ENCODE measurements at places on chromosomes 7 and 10. TPM values are rescaled to one million over a fixed set of nuclear protein-coding genes. Genes with fewer than 3 reads are reported as not detected.

The TMEM176A gene
- not detected for total RNA-seq

The OPN1SW gene
- total RNA-seq: not detected

The PRKG1 gene
- total RNA-seq: not detected

The ZNF248 gene
- 17.3 TPM for total RNA-seq

DNA sequence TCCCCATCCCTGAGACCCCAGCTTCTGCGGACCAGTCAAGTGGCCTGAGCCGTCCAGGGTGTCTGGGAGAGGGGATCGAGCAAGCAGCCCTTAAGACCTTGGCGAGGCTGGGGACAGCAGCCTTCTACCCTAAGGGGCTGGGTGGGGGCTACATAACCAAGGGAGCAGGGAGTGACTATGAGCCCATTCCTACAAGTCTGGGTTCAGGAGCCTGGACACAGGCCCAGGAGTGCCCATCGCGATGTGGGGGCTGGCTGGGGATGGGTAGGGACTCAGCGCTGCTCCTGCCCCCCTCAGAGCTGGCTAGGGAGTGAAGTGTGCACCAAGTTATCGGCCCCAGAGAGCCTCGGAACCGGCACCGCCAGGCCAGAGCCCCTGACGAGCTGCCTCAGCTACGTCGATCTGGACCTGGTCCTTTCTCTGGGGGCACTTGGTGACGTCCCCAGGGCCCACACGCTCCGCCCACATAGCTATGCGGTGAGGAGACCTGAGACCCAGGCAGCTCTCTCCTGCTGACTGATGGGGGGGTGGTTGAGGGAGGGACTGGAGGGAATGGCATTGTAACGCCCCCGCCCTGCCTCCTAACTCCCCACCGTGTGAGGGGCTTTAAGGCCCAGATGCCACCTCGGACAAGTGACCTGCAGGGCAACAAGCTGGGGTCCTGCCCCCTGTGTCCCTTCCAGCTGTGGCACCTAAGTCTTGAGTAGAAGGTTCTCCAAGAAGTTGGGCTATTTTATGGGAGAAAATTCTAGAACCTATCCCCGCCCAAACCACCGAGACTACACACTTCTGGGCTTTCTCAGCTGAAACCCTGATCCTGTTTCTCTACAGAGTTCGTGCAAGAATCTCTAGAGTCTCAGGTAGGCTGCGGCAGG is 2.5 kb downstream of the SAP25 start:
- no peak for DNase-seq

- peak; percentile 40 for DNase-seq
Observed at GRCh38 chr7:21365866-21366624, 61.8 kb upstream of the SP4 start.

DNA sequence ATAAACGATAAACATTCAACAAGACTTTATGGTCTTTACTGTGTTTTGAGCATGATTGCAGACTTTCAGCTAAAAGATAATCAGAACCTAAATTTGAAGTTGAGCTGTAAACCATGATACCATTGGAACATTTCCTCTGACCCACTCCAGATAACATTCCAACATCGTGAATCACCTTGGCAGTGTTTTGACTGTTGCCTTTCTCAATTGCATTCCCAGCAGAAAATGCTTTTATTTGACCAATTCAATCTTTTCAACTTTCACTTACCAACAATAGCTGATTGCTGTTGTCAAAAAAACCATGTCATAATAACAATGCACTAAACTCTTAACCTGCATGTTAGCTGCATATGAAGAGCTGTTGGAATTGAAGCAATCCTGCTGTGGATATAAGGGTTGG is 165.5 kb downstream of the MDFIC start:
- peak; percentile 42 for DNase-seq

DNA sequence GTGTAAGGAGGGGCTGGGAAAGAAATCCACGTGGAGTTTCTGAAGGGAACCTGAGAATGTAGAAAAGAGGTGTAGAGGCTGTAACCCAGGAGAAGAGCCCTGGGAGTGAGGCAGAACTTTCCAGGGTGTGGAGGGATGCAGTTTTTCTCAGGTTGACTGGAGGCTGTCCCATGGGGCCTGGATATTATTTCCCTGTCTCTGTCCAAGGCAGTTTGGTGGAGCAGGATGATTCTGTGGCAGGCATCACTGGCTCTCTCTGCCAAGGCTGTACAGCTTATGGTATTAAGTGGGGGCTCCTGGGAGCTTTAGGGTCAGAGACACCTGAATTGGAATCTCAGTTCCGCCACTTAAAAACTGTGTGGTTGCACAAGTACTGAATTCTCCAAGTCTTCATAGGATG is 81.6 kb downstream of the CHN2 start:
- no peak for DNase-seq

GRCh38 chr10:103983367-103983911 is 16.5 kb downstream of the SLK start:
- no peak for DNase-seq

DNA sequence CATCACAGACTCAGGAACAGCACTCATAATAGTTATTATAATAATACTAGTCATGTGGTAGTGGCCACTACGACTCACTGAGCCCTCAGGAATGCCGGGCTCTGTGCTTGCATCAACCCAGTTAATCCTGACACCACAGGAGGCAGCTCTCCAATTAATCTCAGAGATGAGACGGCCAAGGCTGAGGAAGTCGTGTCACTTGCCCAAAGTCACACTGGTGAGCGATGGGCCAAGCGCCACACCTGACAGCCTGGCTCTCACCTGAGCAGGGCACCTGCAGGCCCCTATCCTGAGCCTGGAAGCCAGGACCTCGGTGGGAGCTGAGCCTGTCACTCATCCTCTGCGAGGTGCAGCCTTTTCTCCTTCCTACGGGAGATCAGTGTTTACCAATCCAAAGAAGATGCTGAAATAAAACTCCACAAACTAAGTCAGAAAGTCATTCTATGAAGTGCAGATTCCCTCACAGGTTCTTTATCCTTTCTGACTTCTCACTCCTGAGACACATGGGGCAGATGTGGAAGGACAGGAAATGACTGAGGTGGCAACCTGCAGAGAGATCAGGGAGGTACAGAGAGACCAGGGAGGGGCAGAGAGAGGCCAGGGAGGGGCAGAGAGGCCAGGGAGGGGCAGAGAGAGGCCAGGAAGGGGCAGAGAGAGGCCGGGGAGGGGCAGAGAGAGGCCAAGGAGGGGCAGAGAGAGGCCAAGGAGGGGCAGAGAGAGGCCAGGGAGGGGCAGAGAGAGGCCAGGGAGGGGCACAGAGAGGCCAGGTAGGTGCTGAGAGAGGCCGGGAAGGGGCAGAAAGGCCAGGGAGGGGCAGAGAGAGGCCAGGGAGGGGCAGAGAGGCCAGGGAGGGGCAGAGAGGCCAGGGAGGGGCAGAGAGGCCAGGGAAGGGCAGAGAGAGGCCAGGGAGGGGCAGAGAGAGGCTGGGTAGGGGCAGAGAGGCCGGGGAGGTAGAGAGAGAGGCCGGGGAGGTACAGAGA is 38.5 kb downstream of the VIPR2 start:
- DNase-seq: no peak

GRCh38 chr10:58217612-58218011 is 50.1 kb downstream of the IPMK start:
- DNase-seq: peak; percentile 21

DNA sequence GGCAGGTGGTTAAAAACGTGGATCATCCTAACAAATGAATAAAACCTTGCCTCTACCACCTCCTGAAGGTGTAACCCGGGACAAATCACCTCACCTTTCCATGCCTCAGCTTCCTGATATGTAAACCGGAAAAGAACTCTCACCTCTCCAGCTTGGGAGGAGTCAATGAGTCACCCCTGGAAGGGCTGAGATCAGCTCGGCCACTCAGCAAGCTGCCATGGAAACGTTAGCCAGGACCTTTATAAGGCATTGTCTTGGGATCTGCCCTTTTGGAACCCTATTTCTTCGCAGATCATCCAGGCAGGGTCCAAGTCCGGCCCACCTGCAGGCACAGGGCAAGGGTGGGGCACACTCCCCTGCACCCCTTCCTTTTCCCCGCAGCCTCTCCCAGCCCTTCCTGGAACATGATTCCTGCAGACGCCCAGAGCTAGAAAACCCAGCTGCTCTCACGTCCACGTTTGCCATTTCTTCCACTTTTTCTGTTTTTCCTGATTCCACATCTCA is 81.6 kb upstream of the PFKP start:
- peak; percentile 93 for DNase-seq

DNA sequence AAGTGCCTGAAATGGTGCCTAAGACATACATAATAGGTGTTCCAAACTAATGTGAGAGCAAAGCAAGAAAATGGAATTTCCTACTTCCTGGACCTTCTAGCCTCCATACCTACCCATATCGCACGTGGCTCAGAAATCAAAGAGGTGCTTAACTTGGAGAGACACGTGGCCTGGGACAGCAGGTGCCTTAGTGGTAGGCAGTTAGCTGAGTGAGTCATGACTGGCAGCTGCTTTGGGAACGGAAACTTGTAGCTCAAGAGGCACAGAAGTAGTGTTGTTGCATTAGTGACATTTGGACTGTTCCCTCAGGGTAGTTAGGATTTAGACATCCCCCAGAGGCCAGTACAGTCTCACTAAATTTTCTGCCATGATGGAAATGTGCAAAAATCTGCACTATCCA is 12.0 kb upstream of the BMPER start:
- no peak for DNase-seq

DNA sequence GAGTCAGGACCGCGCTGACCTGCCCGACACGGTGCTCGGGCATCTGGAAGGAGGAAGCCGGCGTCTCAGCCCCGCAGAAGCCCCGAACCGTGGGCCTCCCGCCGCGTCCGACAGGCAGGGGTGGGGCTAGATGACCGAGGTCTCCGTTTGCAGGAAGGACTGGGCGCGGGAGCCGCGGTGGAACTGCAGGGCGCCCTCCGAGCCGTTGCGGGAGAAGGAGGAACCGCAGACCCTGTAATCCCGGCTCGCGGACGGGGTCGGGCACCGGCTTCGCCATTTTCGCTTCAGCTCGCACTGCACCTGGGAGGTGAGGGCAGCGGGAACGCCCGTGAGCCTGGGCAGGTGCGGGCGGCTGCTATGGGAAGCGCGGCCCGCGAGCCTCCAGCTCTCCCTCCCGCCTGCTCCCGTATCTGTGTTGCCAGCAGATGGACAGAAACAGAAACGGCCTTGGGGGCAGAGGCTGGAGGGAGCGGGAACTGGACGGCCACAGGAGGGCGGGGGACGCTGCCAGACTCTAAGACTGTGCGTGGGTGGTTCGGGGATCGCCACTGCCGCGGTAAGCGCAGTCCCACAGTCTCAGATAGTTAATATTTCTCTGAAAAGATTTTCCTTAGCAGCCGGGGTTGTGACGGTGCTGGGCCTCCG is 114.1 kb downstream of the VIPR2 start:
- no peak for DNase-seq

- peak; percentile 90 for DNase-seq
Observed at GRCh38 chr10:11685787-11686218, 56.4 kb upstream of the ECHDC3 start.

GRCh38 chr10:124194199-124194824 is 100.9 kb upstream of the CHST15 start:
- no peak for DNase-seq

DNA sequence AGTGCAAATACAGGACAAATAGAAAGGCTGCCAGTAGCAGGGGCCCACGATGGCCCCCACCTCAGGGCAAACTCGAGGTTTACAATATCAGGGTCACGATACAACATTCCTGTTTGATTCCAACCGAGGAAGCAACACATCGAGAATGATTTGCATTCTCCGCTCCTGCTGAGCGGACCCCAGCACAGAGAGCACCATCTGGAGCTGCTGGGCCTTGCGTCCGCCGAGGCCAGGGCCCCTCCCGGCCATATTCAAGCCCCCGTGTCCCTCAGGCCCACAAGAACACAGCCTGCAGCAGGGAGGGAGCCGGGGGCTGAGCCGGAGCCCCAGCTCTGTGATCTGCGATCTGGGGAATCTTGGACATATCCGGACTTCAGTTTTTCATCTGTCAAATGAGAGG is 84.3 kb downstream of the PRKAG2 start:
- DNase-seq: no peak

DNA sequence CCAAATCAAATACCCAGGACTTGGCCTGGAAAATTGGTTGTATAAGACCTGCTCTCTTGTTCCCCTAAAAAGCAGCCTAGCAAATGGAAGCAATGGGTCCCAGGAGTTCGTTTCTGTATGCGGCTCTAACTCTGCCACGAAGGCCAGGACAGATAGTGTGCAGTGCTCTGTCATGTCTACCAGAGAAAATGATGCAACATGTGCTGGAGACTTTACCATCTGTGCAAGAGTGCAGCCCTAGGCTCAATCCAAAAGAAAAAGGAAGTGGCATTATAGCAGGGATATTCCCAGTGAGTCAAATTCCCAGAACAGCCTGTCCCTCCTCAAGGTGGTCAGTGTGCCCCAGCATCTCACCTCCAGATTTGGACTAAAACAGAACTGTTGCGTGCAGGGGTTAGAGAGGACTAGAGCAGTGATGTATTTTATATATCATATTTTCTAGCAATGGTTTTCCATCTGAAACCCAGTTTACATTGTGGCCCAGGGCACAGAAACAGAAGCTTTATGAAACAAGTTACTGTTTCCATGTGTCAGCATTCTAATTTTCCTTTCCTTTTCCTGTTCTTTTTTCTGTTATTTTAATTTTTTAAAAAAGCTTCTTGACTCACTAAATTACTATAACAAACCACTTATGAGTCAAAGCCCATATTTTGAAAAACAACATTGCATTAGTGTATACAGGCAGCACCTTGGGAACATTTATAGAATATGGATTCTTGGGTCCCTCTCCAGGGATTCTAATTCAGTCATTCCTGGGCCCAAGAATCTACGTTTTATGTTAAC is 311.2 kb downstream of the RNLS start:
- DNase-seq: no peak

DNA sequence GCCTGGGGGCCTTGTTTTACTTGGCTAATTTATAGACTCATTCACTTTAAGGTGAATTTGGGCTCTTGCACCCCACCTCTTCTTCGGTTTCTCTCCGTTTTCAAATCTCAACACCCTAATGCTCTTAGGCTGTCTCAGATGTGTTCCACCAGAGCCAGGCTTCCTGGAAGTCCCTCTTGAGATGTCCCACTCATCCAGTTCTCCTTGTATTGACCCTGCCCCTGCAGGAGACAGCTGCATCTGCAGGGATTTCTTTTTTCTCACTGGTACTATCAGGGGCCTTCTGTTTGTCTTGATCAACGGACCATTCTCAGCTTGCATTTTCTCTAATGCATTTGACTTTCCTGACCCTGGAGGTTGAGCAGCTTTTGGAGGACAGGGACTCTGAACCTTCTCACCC is 279.5 kb downstream of the GALNT17 start:
- no peak for DNase-seq

GRCh38 chr10:69377933-69378332 is 38.8 kb downstream of the TACR2 start:
- DNase-seq: no peak

DNA sequence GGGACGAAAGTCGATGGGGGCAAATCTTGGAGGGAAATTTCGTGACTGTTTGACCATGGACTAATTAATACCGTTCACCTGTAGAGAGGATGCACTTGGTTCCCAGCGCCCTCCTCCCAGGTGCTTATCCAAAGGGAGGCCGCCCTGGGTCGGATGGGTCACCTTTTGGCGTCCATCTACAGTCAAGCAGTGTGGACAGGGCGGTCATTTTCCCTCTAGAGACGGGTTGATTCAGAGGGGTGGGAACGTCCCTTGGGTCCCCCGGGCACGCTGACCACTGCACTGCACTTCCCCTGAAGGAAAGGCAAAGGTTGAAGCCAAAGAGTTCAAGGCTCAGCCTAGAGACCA is 2.0 kb downstream of the PRR15 start:
- no peak for DNase-seq

Measured in Caki2 (cell line).